Renal cortex interstitium (tissue), 15 donors: ENCODE measurements at places on chromosomes 4 and X. TPM values are rescaled to one million over a fixed set of nuclear protein-coding genes. Genes with fewer than 3 reads are reported as not detected.

The DCAF4L1 gene
- polyA plus RNA-seq, result 0.23 TPM

DNA sequence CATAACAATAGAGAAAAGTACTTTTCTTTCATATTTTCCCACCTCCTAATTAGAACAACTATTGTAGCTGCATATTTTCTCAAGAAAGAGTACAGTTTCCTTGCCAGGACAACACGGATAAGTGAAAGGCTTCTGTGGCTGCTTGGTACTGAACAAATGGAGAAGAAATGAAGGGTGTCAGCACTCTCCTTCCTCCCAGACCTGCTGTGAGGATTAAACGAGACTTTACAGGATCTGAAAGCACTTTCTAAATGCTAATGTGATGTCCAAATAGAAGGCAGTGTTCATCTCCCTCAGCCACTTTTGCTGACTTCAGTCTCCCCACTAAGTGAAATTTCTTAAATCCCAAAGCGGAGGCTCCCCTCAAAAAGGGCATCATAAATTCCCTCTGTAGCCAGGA is 13.9 kb downstream of the NIPAL1 start:
- DNase-seq, result no peak

DNA sequence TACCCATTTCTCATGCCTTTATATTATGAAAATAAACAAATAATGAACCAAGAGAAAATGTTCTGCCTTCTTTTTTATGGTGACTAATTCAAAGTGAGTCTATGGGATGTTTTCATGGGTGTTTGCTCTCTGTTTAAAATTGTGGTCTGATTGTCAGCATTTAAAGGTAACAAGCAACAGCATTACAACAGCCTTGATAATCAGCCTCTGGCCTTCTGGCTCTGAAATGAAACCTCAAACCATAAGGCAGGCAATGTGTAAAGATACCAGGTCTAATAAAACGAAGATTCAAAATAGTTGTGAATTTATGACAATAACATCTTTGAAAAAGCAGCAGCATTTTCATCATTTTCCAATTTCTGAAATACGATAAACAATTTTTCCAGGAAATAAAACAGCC is 63.7 kb downstream of the FAM13A start:
- DNase-seq, result no peak

The BEND2 gene
- polyA plus RNA-seq, result 0.09 TPM

The PFKFB1 gene
- polyA plus RNA-seq, result 0.60 TPM

DNA sequence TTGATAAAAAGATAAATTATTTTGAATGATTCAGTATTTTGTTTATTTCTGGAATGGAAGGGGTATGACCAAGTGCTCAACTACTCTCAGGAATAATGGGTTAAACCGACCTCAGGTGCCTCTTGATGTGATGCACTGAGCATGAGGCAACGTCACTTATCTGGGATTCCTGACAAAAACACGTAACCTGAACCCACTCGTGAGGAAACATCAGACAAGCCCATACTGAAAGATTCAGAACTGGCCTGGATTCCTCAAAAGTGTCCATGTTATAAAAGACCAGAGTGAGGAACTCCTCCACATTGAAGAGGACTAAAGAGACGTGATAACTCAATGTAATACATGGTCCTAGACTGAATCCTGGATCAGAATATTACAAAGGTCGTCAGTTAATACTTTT is 144.0 kb downstream of the FNIP2 start:
- DNase-seq, result no peak

The GPR173 gene
- 16.1 TPM for polyA plus RNA-seq

The F8A1 gene
- polyA plus RNA-seq, result 8.5 TPM

The HHIP gene
- 4.0 TPM for polyA plus RNA-seq

The LRAT gene
- polyA plus RNA-seq, result 1.4 TPM

GRCh38 chr4:78645853-78646757 is 94.5 kb downstream of the ANXA3 start:
- DNase-seq, result no peak

- no peak for DNase-seq
Measured at GRCh38 chrX:129836827-129837226, 6.9 kb downstream of the ZDHHC9 start.

The LANCL3 gene
- 0.29 TPM for polyA plus RNA-seq

The PABPC4L gene
- 10.7 TPM for polyA plus RNA-seq

GRCh38 chr4:105148356-105148755 is 1.7 kb downstream of the TET2 start:
- no peak for DNase-seq

DNA sequence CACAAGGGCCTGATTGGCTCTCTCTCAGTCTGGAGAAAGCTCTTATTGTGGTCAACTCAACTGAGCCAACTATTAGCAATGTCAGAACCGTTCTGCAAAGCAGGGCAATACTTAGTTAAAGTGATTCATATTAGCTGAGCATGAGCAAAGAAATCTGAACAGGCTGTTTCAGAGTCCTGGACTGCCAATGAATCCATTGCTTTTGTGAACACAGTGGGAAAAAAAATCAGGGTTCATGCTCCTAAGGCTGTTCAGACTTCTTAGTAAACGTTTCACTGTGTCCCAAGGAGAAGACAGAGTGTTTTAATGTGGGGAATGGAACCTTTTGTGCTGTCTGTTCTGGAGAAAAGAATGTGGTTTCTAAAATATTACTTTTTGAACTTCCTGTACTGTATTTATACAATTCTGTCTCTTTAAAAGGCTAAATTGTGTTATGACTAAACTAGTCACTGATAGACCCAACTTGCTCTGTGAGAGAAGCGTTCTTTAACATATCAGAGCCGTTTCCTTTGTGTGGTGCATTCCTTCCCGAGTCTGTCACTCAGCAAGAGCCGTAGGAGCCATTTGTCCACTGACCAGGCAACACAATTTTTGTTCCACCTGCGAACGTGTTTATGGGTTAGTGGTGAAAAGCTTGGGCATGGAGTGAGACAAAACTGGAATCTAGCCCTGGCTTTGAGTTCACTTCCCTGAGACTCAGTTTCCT is 366.1 kb downstream of the FBXO8 start:
- DNase-seq, result no peak

- DNase-seq, result no peak
Measured at GRCh38 chrX:150899191-150899757, 806 bp upstream of the CD99L2 start.
